ENCODE measurements at places on chromosomes 12 and 14.

DNA sequence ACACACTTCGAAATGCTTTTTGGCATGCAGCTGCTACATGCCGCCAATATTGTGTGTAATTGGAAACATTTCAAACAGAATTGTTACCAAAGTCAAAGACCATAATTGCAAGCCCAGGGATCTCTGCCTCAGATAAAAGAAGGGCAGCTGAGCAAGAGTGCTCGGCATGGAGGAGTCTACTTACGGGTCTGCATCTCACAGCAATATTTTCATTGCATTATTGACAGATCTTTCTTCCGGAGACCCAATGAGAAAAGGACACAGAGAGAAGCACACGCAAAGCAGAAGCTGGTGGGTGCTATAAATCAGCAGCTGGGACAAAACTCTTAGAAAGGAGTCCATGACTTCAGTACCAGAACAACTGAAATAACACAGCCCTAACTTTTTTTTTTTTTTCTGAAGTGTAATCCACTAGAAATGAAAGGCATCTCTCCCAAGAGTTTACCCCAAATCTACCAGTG lies 4.9 kb downstream of the PRICKLE1 start:
- no peak for DNase-seq

GRCh38 chr14:91493169-91493568 lies 16.9 kb downstream of the PPP4R3A start:
- DNase-seq, result no peak

DNA sequence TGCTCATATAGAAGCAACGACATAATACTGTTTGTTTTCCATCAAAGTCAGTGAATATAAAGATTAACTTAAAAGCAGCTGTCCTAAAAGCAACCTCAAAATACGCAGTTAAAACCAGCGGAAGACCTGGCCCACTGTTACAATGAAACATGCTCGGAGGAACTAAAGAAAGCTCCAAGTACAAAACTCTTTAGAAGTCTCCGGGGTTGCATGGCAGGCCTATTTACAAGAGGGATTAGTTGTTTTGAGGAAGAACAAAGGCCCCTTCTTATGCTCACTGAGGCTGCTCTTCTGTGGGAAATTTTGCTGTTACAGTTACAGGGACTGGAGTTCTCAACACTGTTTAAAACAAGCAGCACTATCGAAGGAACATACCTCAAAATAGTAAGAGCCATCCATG lies 75.9 kb upstream of the C12orf71 start:
- DNase-seq, result no peak

GRCh38 chr12:60059180-60059579 lies 463.4 kb downstream of the SLC16A7 start:
- no peak for DNase-seq

DNA sequence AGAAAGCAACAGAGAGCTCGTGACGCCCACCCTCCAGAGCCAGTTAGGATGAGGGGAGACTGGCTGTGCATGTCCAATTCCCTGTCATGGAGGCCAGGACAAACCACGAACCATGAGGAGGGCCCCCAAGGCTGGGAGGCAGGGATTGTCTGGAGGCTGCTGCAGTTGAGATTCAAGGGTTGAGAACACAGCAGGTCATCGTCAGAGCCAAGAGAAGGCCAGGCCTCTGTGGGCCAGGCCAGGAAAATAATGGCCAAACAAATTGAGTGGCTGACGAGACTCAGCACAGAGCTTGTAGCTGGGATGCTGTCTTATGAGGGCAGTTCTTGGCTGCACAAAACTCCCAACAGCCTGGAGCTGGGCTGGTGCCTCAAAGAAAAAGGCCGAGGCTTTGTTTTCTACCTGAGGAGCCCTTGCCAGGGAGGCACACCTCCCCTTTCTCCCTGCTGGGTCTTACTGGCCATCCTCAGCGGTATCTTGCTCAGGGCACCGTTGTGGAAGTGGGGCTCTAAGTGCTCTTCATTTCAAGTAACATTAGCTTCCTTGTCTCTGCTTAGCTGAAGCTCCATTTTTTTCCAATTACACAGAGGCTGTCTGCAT lies 665.9 kb downstream of the BCL11B start:
- DNase-seq, result no peak

GRCh38 chr12:107514887-107515445 lies 170.6 kb upstream of the PWP1 start:
- DNase-seq, result no peak

DNA sequence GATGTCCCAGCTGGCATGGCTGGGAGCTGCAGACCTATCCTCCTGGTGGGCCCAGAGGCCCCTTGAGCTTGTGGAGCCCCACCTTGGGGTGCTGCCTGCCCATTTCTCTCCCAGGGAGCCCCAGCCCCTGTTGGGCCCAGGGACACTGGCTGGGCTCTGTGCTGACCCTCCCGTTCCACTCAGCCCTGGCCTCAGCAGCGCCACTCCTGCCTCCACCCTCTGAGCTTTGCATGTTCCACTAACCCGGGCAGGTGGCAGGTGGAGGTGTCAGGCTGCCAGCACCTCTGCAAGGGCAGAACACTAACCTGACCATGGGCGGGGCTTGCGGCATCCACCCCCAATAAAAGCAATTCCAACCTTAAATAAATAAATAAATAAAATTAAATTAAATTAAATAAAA lies 299.2 kb downstream of the LRIG3 start:
- no peak for DNase-seq

DNA sequence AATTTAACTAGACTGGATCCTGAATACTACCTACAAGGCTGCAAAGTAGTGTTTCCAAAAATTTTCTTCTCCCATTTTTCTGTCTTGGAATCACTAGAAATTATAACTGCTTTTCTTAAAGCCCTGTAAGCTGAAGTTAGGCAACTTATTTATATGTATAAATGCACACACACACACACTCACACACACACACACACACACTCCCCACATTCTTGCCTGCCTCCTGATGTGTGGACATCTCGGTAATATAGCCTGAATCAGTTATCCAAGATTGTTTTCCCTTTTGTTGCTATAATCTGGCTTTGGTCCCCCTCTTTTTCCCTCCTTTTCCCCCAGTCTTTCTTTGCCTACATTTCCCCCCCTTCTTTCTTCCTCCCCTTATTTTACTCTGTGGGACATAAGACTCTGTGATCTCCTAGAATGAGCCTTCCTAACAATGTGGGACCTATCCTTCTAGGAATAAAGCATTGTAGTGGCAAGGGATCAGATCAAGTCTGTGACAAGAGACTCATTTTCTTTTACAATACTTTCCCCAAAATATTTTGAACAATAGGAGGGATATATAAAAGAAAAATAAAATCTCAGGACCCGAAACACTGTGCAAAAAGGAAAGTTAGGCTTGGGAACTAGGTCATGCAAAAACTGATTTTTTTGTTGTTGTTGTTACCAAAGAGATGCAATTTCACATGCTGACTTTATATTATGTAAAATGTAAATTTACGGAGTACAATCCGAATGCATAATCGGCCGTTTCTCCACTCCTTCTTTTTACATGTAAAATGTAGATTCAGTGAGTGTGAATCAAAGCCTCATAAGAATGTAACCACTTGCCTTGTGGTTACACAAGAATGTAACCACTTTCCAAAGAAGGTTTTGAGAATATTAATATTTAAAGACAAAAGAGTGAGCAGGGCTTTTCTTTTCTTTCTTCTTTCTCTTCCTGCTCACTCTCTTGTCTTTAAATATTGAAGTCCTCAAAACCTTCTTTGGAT lies 26.3 kb upstream of the CD69 start:
- no peak for DNase-seq

GRCh38 chr12:16583969-16584745 lies 21.8 kb downstream of the LMO3 start:
- no peak for DNase-seq

DNA sequence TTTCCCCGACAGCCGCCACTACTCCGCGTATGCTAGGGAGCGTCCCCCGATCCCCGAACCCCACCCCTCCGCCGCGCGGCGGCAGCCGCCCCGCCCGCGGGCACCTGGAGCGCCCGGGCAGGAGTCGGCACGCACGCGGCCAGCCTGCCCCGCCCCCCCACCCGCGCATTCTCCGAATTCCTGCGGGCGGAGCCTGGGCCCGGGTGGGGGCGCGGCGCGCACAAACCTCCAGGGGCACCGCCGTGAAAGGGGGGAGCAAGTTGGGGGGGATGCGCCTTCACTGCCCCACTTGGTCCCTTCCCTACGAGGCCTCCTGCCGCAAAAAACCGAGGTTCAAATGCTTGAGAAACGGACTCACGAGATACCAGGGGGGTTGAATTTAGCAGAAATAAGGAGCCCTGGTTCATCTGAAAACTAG lies 1.7 kb downstream of the AJUBA start:
- no peak for DNase-seq

DNA sequence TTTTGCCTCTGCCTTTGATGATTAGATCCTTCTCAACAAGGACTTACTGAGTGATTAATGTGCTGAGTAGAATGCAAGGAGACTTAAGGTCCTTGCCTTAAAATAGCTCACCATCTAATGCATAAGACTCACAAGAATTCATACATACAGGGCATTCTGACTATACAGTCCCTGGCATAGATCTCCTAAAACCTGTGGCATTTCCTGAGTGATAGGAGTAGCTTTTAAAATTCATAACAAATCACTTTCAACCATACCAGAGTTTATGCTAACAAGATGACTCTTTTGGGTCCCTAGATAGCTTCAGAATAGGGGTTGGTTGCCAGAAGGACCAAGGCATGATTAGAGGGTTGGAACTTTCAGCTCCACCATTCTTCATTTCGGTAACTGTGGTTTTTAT lies 48.8 kb downstream of the STXBP6 start:
- DNase-seq, result no peak

GRCh38 chr12:95147866-95148265 lies 69.4 kb downstream of the FGD6 start:
- DNase-seq, result no peak

DNA sequence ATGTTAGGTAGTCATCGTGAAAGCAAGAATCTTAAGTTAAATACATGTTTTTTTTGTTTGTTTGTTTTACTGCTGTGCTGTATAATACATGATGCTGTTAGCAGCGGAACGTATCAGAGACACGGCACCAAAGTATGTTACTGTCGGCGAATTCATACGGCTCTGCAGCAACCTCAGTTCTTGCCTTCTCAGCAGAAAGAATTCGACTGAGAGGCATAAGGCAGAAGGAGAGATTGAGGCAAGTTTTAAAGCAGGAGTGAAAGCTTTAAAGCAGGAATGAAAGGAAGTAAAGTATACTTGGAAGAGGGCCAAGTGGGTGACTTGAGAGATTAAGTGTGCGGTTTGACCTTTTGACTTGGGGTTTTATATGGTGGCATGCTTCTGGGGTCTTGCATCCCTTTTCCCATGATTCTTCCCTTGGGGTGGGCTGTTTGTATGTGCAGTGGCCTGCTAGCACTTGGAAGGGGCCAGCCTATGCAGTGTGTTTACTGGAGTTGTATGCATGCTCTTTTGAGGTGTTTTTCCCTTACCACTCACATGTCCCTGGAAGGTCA lies 23.7 kb downstream of the LEMD3 start:
- DNase-seq, result no peak

DNA sequence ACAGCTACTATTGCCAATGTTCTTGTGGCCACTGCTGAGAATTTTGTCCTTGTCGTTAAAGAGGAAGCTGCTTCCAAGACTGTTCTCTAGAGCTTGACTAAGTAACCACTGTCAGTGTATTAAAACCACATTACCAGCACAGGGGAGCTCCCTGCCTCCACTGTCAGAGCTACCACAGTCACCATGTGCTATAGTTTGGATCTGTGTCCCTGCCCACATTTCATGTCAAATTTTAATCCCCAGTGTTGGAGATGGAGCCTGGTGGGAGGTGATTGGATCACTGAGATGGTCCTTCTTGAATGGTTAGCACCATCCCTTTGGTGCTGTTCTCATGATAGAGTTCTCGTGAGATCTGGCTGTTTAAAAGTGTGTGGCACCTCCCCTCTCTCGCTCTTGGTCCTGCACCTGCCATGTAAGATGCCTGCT lies 23.2 kb upstream of the RAP1B start:
- DNase-seq, result peak; percentile 91

- DNase-seq, result no peak
Measured at GRCh38 chr12:72522411-72522810, 250.2 kb downstream of the TRHDE start.

DNA sequence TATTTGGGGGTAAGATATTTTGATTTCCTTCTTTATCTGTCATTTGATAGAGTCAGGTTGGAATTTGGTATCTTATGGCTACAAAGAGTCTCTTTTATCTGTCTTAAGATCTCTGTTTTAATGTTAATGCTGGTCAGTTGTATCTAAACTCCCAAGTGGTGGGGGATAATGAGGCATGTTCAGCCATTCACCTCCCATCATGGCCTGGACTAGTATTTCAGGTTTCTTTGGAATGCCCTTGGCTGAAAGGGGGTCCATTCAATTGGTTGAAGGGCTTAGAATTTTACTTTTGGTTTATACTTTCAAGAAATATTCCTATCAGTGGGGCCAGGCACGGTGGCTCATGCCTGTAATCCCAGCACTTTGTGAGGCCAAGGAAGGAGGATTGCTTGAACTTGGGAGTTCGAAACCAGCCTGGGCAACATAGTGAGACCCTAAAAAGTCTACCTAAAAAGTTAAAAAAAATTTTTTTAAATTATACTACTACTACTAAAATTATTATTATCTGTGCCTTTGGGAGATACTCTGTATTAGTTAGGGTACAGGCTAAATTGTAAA lies 4.7 kb downstream of the DGLUCY start:
- DNase-seq, result no peak

GRCh38 chr12:127107744-127108143 lies 1159.2 kb upstream of the TMEM132C start:
- DNase-seq, result no peak

DNA sequence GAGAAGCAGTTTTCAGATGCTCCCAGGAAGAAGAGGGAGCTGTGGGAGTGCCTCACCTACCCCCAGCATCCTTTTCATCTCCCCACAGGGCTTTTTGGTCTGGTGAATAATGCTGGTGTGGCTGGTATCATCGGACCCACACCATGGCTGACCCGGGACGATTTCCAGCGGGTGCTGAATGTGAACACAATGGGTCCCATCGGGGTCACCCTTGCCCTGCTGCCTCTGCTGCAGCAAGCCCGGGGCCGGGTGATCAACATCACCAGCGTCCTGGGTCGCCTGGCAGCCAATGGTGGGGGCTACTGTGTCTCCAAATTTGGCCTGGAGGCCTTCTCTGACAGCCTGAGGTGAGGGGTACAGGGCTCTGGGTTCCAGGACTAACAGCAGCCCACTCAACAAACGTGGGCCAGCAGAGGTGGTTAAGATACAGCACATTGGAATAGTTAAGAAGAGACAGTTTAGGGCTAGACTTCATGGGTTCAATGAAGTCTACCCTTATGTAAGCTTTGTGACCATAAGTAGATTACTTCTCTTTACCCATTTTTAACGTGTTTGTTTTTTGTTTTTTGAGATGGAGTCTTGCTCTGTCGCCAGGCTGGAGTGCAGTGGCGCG lies 1.5 kb downstream of the RDH5 start:
- no peak for DNase-seq

GRCh38 chr12:98903875-98904274 lies 258.8 kb downstream of the APAF1 start:
- DNase-seq, result no peak

DNA sequence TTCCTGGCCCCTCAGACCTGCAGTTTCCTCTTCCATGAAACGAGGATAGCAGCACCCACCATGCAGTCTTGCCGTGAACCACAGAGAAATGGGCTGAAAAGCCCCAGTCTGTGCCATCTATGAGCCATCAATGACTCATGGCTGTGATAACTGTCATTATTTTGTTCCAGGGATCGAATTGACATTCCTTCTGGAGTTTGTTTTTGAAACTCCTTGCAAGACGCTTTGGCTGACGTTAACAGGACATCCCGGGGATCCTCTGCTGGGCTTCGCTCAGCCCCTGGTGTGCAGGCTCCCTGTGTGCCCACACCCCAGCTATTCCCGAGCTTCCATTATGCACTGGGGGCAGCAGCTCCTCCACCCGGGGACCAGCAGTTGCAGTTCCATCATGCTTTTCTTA lies 33.8 kb downstream of the MMAB start:
- DNase-seq, result no peak

All from AML-193 (cell line).